Ovary (tissue), 10 donors: ENCODE measurements at places on chromosomes 12 and 14. TPM values are rescaled to one million over a fixed set of nuclear protein-coding genes. Genes with fewer than 3 reads are reported as not detected.

- no peak for DNase-seq
- peaks cover 4% of the 10 kb centered on the region for H3K4me1 ChIP-seq
- no peak overlapping the region for H3K27ac ChIP-seq
- H3K36me3 ChIP-seq, result no peaks in the 10 kb centered on the region
Measured at GRCh38 chr14:23881282-23881681, 72.3 kb upstream of the DHRS4 start.

DNA sequence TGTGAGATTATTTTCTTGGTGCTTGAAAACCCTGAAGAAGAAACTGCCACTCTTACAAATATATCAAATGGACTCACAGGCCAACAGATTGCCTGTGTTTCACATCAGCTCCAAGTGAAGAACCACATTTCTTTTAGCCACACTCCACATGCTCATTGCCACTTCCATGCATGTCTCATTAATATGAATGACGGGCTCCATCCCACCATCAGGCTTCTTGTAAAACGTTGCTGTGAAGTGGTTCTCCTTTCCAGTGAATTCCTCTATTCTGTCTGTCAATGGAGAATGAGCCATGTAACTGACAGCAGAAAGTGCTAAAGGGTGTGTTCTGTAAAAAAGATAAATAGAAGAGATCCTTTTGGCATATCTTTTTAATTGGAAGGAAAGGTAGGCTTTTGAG, 188.2 kb upstream of the RMST start:
- H3K4me3 ChIP-seq, result no peak overlapping the region
- no peak for DNase-seq
- H3K27me3 ChIP-seq, result no peaks in the 10 kb centered on the region
- H3K27ac ChIP-seq, result no peak overlapping the region

DNA sequence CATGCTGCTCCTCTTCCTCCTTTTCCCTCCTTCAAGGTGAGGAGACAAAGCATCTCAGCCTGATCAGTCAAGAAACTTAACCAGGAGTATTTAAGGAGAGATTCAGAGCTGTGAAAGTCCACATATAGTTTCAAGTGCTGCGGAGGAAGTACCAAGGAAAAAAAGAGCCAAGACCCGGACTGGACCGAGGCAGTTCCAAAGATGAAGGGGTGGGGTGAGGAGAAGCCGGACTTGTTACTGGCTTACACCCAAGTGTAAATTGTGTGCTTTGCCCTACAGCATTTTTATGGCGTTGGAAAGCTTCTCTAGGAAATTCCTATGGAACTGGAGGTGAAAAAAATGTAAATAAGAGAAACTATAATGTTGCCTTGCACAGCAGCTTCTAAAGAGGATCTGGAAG, 263.1 kb downstream of the GRIN2B start:
- no peak overlapping the region for H3K4me3 ChIP-seq
- no peaks in the 10 kb centered on the region for H3K4me1 ChIP-seq
- no peaks in the 10 kb centered on the region for H3K27me3 ChIP-seq
- no peaks in the 10 kb centered on the region for H3K36me3 ChIP-seq
- H3K27ac ChIP-seq, result no peak overlapping the region
- no peak for DNase-seq

- no peak overlapping the region for H3K4me3 ChIP-seq
- H3K4me1 ChIP-seq, result peaks cover 50% of the 10 kb centered on the region
- peak overlapping the region; percentile 91 for H3K27ac ChIP-seq
- DNase-seq, result no peak
Measured at GRCh38 chr12:49672301-49673217, 34.6 kb downstream of the FMNL3 start.

DNA sequence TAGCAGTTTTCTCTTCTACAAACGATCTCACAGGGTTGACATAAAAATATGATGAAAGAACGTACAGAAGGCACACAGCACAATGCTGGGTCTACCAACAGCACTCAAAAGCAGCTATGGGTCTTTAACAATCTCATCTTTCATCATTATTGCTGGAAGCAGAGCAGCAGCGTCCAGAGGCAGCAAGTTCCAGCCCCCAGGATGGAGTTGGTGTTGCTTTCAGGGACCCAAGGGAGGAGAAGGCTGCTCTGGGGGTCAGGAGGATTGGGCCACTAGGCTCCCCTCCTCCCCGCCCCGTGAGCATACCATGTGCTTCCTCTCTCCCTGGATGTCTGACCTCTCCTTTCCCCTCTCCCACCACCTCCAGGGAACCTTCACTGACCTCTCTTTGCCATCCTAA, 13.3 kb downstream of the KCTD10 start:
- H3K27me3 ChIP-seq, result no peaks in the 10 kb centered on the region
- peak overlapping the region; percentile 71 for H3K27ac ChIP-seq
- no peaks in the 10 kb centered on the region for H3K36me3 ChIP-seq
- DNase-seq, result no peak

DNA sequence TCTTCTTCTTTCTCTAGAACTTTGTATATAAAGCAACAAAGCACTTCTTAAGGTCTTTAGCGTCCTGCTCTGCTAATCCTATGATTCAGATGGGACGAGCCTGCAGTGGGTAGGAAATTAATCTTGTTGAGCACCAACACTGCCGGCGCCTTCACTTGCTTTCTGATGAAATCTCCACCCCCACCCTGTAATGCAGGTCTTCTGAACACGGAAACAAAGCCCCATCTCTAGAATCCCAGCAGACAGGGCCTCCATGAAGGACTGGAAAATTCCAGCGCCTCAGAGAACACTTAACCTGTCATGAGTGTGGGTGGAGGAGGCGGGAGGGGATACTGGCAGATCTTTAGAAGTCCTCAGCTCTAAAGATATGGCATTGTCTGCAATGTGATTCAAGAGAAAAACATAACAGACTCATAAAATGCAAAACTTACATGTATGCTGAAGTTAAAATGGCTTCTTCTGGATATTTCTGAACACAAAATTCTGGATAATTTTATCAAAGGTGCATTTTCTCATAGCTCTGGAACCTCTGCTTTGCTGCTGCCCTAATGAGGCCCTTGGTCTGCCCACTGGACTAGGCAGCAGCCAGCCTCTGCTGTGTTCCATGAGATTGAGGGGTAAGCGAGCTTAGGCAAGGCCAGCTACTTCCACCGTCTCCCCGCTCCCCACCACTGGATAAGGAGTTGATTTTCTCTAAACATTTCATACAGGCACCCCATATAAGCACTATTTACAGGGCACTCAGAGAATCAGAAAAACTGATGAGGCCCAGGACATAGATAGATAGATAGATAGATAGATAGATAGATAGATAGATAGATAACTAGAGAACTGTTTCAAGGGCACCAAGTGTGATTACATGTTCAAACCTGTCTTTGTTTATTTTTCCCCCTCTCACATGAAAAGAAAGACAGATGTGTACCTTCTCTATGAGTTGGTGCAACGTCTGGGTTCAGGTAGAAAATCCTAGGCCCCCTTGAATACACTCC, 43.1 kb downstream of the ZFP36L1 start:
- no peak for DNase-seq
- no peaks in the 10 kb centered on the region for H3K27me3 ChIP-seq
- H3K36me3 ChIP-seq, result no peaks in the 10 kb centered on the region
- H3K4me1 ChIP-seq, result peaks cover 7% of the 10 kb centered on the region
- no peak overlapping the region for H3K27ac ChIP-seq
- no peak overlapping the region for H3K4me3 ChIP-seq

DNA sequence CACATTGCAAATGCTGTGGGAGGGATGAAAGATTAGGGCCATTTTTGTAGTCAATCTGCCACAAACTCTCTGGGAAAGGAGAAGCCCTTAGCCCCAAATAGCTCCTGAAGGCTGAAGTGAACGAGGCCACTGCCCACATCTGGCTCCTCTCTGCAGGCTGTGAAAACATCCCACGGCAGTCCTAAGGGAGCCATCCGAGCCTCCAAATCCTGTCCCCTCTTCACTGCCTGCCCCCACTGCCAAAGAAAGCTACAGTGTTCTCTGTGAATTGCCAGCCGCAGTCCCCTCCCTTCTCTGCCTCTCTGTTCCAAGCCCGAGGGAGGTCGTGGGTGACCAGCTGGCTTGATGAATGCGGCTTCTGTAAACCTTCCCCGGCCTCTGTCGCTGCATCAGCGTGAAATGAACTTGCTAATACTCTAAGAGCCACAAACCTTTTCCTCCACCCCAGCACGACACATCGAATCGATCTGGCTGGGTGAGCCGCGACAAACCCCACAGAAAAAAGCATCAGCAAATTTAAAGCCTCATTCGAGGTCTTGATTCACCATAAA, 180.7 kb upstream of the NRXN3 start:
- no peak overlapping the region for H3K4me3 ChIP-seq
- H3K36me3 ChIP-seq, result no peaks in the 10 kb centered on the region
- no peaks in the 10 kb centered on the region for H3K4me1 ChIP-seq
- no peak for DNase-seq
- H3K27me3 ChIP-seq, result no peaks in the 10 kb centered on the region
- no peak overlapping the region for H3K27ac ChIP-seq

GRCh38 chr12:123427036-123427769, 9.3 kb downstream of the RILPL2 start:
- H3K36me3 ChIP-seq, result no peaks in the 10 kb centered on the region
- H3K4me3 ChIP-seq, result no peak overlapping the region
- no peaks in the 10 kb centered on the region for H3K27me3 ChIP-seq
- H3K4me1 ChIP-seq, result no peaks in the 10 kb centered on the region

The CBX5 gene
- 30.3 TPM for total RNA-seq

The C12orf54 gene
- total RNA-seq, result not detected

The RAD51AP1 gene
- 1.2 TPM for total RNA-seq

The LRRC10 gene
- total RNA-seq, result not detected
